Urinary bladder (tissue), 4 donors: ENCODE measurements at places on chromosomes 12 and 14. TPM values are rescaled to one million over a fixed set of nuclear protein-coding genes. Genes with fewer than 3 reads are reported as not detected.

The SYNDIG1L gene
- total RNA-seq, result not detected

DNA sequence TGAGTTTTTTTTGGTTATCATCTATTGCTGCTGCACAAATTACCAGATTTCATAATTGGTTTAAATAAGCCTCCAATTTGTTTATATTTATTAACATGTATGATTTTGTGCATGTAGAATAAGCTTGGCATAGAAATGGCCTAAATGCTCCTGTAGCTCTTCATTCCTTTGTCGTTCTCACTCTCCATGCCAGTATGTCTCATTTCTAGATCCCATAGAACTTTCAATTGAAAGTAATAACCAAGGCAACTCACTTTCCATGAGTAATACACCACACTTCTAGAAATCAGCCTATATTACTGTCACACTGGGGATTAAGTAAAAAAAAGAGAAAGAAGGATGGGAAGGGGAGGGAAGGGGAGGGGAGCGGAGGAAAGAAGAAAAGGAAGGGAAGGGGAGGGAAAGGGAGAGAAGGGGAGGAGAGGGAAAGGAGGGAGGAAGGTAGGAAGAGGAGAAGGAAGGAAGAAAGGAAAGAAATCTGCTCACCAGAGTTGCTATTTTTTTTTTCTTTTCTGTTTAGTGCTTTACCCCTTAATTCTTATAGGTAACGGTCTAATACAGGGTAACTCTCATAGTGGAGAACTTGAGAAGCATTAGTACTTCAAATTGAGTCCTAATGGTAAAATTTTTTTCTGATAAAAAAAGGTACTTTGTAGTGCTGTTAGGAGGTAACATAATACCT is 45.6 kb downstream of the MDM2 start:
- DNase-seq, result no peak

DNA sequence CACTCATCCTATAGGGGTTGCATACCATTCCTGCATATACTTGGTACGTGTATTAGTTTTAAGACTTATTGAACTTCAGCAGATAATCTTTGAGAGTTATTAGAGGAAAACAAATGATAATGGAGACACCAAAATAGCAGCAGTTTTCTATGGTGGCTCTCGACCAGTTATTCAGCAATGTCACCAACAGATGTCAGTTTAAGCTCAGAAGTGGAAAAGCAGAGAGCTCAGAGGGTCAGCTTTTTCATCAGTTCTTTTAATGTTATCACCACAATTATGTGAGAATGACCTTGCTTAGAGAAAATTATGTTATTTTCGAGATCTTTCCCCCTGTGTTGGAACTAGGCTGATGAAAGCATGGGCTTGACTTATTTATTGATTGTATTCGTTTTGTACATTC is 32.0 kb downstream of the PTPN11 start:
- DNase-seq, result no peak

The CYP46A1 gene
- total RNA-seq, result 2.7 TPM

The SRRM4 gene
- 0.42 TPM for total RNA-seq

DNA sequence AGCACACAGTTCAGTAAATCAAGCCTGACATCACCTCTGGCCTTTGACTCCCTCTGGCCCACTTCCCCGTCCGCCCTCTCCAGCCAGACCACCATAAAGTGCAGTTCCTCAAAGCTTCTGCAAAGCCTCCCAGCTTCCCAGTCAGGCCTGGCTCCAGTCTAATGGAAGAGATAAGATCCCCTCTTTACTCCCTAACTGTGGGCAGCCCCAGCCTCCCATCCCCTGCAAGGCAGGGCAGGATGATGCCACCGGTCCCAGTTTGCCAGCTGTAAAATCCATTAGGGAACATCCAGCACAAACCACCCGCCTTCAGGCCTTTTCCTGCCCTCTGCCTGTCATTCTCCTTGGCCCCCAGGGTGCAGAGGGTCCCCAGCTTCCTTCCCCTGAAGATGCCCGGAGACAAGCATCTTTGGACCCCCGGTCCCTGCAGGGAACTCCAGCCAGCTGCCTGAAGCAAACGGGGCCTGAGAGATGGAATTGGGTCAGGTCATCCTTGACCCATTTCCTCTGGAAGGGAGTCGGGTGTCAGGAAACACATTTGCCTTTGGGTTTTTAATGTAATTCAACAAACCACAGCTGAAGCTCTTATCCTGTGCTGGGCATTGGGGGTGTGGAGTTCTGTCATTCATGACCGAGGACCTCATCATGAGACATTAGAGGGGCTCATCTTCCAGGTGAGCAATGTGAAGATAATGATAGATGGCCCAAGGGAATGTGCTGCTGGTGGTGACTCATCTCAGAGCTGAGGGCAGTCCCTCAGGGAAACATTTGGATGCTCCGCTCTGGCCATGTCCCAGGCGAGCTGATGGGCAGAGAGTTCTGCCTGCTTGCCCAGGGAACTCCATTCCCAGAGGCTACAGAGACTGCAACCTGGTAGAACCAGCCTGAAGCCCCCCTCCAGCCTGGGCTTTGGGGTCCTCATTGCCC is 93.8 kb upstream of the CLMN start:
- no peak for DNase-seq

The SERPINA12 gene
- not detected for total RNA-seq

GRCh38 chr14:55746558-55746957 is 166.6 kb downstream of the KTN1 start:
- no peak for DNase-seq

- DNase-seq, result no peak
Measured at GRCh38 chr14:65044596-65044959, 57.7 kb downstream of the MAX start.

GRCh38 chr14:105363847-105364708 is 34.3 kb upstream of the TEX22 start:
- no peak for DNase-seq

DNA sequence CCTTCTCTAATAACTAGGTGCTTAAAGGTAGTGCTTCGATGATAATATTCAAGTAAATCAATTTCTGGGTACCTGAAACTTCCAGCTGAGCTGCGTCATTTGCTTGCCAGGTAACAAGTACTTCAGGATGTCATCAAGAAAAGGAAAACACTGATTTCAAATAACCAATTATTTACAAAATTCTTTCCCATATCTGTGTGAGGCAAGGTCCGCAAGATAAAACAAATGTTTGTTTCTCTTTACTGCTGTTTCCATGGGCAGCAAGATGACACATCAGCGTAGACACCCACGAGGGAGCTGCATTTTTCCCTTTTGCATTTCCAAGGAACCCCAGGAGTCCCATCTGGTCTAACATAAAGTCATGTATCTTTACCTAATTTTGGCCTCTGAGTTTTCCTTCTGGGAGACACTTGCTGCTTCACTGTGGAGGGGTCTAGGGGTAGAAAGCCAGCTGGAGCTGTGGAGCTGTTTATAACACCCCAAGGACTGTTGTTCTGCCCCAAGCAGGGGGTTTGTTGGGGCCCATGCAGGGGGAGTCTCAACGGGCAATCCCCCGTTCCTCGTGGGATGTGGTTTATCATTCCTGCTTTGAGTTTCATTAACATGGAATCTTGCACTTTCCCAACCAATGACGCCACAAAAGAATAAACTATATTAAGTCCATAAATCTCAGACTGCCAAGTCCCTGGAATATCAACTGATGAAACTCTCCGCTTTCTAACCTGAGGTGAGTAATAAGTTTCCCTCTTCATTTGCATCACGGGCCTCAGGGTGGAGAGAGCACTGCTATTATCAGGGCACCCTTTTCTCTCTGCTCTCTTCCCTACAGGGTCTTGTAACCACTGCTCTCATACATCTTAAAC is 112.8 kb upstream of the PELI2 start:
- DNase-seq, result no peak

DNA sequence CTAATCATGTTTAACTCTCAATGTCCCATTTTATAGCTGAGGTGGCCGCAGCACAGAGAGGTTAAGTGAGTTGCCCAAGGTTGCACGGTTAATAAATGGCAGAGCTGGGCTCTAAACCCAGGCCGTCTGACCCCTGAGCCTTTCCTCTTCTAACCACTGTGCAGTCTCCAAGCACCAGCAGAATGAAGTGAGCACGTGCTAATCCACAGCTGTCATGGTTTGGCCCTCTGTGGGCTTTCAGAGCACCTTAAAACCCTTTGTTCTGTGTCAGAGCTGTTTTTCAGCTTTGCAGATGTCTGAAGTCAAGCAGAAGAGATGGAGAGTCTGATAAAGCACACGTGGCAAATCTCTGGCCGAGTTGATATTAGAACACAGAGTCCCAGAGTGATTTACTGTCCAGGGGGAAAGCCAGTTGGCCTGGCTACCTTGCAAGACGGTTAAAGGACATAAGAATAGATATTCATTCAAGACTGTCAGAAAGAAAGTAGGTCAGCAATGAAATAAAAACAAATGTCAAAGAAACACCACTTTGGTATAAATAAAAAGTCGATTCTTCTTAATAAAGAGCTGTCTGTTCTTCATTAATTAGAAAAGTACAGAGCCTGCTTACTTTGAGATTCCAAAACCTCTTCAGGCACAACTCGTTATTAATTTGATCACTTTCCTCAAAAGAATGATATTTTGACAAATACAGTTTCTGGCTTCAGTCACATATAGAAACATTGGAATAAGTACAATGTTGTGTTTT is 107.3 kb downstream of the CRADD start:
- no peak for DNase-seq

DNA sequence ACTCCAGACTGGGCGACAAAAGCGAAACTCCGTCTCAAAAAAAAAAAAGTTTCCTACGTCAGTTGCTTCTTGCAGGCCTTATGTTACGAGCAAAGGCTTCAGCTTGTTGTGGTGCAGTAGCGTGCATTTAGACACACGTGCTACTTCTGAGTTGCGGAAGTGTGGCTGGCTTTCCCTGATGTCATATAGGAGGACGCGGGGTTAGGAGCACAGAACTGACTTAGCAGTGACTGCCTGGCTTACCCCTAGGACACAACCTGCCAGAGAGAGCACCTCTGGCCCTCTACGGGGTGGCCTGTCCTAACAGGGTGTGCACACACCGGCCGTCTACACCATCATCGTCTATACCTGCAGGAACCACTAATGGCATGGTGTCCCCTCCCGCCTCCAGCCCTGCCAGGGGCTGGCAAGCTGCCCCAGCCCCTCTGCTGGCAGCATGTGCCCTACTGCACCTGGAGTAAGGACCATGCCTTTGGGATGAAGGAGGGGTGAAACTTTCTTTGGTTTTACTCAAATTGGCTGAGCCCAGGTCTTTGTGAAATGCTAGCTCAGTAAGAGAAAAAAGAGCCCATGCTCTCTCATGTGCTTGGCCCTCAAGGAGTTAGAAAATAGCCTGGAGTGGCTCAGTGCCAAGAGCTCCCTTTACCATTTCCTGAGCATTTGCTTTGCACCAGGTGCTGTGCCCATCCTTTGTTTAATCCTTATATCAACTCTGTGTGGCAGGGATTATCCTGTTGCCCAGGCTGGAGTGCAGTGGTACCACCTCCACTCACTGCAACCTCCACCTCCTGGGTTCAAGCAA is 1.7 kb upstream of the GPR68 start:
- DNase-seq, result no peak

DNA sequence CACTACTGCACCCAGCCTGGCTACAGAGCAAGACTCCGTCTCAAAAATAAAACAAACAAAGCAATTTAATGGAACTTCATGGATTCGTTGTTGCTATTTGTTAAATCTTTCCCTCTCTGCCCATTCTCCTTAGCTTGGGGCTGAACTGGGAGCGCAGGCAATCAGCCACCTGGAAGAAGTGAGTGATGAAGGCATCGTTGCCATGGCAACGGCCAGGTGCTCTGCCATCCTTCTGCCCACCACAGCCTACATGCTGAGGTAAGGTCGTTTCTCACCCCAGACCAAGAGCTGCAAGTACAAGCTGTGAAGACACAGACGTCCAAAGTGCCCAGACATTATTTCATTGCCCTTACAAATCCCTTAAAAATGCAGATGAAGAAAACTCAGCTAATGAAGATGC is 19.1 kb downstream of the AMDHD1 start:
- no peak for DNase-seq

DNA sequence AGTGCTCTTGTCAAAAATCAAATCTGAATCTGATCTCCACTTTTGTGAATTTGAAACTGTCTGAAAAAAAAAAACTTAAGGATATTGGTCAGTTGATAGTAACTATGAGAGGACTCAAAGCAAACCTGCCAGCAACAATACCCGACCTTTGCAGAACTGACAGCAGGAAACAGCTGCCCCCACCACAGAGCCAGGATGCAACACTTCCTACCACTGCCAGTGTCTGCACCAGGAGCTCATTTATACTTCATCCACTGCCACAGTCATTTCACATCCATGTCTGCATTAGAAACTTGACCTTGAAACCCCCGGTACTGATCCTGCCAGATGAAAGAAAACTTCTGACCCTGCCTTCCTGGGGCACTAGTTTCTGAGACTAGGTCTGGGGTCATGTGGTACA is 27.4 kb upstream of the RXYLT1 start:
- DNase-seq, result no peak

The POTEG gene
- total RNA-seq, result not detected

The BCL2L14 gene
- 3.4 TPM for total RNA-seq

DNA sequence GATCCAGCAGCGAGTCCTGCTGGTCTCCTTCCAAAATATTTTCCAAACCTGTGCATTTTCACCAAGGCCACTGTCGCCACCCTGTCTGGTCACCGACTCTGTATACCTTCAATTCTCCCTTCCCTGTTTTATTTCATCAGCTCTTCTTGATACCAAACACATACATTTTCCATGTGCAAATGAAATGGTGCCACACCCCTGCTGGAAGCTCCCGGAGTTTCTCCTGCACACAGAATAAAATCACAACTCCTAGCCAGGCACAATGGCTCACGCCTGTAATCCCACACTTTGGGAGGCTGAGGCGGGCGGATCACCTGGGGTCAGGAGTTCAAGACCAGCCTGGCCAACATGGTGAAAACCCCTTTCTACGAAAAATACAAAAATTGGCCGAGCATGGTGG is 14.0 kb downstream of the VSIG10 start:
- DNase-seq, result no peak

The TSPAN11 gene
- total RNA-seq, result 18.3 TPM

The NEDD1 gene
- 40.8 TPM for total RNA-seq

DNA sequence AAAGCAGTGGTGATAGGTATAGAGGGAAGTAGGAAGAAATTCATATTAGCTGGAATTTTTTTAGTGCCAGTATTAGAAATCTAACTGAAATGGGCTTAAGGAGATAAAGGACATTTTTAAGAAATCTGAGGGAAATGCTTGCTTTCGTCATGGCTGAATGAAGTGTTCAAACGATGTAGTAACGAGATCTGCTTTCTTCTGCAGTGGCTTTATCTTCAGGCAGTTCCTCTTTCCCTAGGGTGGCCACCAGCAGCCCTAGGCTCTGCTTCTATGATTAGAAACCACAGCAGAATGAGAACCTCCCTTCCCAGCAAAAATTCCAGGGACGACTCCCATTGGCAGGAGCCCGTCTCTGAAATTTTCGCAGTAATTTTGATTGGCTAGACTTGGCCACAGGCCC is 163.9 kb upstream of the FRMD6 start:
- DNase-seq, result no peak

The PLEKHG7 gene
- 0.37 TPM for total RNA-seq

DNA sequence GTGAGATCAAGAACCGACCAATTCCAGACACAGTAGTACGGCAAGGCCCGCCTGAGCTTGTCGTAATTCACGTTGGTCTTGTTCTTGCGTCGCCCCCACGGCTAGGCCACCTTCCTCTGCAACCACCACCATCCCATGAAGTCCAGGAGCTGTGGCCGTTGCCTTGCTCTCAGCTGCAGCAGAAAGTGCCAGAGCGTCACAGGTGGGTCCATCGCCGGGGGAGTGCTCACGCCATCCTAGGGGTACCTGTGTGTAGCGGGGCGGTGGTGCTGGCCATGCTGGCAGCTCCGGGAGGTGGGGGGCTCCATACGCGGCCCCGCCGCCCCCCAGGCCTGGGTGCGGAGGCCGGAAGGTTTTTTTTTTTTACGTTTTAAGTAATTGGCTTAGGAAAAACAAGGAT is 23.1 kb downstream of the TMEM121 start:
- DNase-seq, result no peak

The KITLG gene
- 75.7 TPM for total RNA-seq
